ENCODE measurements at places on chromosomes 6 and 20. TPM values are rescaled to one million over a fixed set of nuclear protein-coding genes. Genes with fewer than 3 reads are reported as not detected.

The PXDC1 gene
- 22.5 TPM for polyA plus RNA-seq

The MUCL3 gene
- polyA plus RNA-seq, result not detected

The TMEM181 gene
- 20.6 TPM for polyA plus RNA-seq

The B3GALT4 gene
- polyA plus RNA-seq, result 1.3 TPM

The LST1 gene
- polyA plus RNA-seq, result 10.3 TPM

The RBM24 gene
- polyA plus RNA-seq, result 192 TPM

The GRIK2 gene
- polyA plus RNA-seq, result 1.9 TPM

The MOCS1 gene
- polyA plus RNA-seq, result 5.4 TPM

- no peak for DNase-seq
Observed at GRCh38 chr6:139712830-139713229, 338.4 kb upstream of the CITED2 start.

GRCh38 chr20:848193-848592 lies 14.7 kb downstream of the FAM110A start:
- DNase-seq, result no peak

GRCh38 chr6:118504611-118505010 lies 43.5 kb upstream of the PLN start:
- no peak for DNase-seq

- no peak for DNase-seq
Observed at GRCh38 chr6:8879334-8879733, 444.0 kb upstream of the SLC35B3 start.

- no peak for DNase-seq
Observed at GRCh38 chr6:108438918-108439317, 121.8 kb upstream of the FOXO3 start.

DNA sequence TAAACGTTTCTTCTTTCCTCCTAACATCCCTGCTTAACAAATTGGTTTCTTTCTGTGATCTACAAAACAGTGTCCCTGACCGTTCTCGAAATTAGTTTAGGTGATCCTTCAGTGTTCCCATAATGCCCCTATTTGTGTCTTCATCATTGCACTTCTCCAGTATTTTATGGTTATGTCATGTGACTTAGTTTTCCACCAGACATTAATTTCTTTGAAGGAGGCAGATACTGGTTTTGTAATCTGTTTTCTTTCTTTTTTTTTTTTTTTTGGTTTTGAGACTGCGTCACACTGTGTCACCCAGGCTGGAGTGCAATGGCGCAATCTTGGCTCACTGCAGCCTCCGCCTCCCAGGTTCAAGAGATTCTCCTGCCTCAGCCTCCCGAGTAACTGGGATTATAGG lies 49.2 kb downstream of the FAM217A start:
- no peak for DNase-seq

- DNase-seq, result no peak
Observed at GRCh38 chr6:3899970-3900439, 50.8 kb downstream of the FAM50B start.

GRCh38 chr20:29878777-29879442 lies 1378.6 kb upstream of the DEFB115 start:
- no peak for DNase-seq

- DNase-seq, result no peak
Observed at GRCh38 chr6:13991393-13991792, 66.6 kb downstream of the RNF182 start.

GRCh38 chr6:91691449-91691848 lies 1104.6 kb upstream of the MAP3K7 start:
- DNase-seq, result no peak

- DNase-seq, result peak; percentile 61
Observed at GRCh38 chr6:142387997-142388815, 86.4 kb downstream of the ADGRG6 start.

DNA sequence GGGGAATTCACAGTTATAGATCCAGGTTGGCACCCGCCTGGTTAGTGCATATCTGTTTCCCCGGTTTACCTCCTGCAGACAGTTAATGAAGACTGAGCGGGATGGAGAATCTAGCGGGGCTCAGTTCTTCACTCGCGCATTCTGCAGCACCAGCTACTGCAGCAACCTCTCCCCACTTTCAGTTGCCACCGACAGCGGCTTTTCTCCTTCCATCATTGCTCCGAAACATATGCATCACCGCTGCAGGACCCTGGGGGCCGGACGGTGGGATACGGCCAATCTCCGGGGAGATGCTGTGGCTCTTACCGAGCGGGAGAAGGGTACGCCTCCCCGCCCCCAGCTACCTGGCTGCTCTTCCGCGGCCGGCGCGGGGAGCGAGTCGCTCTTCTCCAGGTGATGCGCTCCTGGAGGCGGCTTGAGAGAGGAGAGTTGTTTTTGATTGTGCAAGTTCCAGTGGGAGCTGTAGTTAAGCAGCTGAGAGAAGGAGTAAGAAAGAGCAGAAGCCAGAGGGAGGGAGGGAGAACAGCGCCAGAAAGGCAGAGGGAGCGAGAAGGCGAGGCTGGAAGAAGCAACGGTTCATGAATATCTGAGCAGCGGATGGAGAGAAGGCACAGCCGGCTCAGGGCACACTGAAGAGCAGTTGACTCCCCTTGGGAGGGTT lies at the start of gene SGK1:
Gene SGK1, minus strand, starts transcription at position 642 of the 661 bp plus-strand sequence. CDS start 652 bp downstream, outside the sequence.
- peak; percentile 35 for DNase-seq

DNA sequence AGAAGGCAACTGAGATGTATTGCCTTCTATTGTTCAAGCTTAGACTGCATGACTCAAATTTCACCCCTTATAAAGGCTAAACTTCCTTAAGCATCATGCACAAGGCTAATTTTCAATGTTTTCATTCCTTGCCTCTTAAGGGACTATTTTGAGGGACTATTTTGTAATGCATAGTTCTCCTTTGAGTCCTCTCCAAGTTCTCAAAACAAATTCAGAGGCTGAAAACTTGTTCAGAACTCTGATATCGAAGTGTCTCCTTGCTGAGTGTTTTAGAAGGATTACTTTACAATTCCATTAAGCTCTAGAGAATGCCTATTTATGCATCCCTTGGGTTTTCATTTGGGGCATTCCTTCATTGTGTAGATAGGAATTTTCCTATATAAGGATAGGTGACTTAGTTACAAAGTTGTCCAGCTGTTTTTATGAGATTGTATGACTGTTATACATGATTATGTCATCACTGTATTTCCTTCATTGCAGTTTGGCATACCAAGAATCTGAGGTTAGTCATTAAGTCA lies 41.7 kb downstream of the COL19A1 start:
- DNase-seq, result no peak

GRCh38 chr6:16132909-16133308 lies 4.0 kb downstream of the MYLIP start:
- no peak for DNase-seq

GRCh38 chr20:2124564-2125213 lies 23.1 kb downstream of the STK35 start:
- DNase-seq, result no peak

Data from muscle of arm (tissue), 14 donors.